Stimulated activated CD8-positive, alpha-beta memory T cell treated with anti-CD3 and anti-CD28 coated beads, Interleukin-2, amount 100 ng/mL, for 48 hours (primary cell): ENCODE measurements at places on chromosomes 12 and 14.

- no peak for DNase-seq
Measured at GRCh38 chr12:22810036-22810435, 185.1 kb downstream of the ETNK1 start.

DNA sequence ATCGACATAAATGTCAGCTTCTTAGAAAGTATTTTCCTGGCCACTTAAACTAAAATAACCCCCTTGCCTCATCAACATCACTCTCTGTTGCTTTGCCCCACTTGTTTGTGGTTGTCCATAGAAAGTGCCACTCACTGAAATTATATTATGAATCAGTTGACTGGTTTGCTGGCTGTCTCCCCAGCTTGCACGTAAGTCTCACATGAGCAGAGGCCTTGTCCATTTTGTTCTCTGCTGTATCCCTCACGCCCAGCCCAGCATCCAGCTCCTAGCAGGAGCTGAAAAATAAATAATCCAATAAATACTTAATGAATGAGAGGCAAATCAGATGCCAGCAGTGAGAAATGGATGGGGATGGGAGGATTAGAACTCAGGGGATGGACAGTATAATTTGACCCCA lies 159.3 kb downstream of the KSR2 start:
- DNase-seq, result no peak

DNA sequence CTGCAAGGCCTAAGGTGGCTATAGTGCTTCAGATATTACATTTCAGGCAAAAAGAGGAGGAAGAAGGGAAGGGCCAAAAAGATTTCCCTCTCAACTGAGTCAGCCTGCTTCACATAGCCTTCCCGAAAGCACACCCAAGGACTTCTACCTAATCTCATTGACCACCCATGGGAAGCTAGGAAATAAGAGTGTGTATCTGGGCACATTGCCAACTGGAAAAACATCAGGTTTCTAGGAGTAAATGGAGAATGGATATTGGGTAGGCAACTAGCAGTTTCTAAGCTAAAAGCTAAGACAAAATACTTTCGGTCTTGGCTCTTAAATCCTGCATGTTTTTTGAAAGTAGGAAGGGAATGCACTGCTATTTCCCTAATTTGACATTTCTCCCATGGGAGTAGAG lies 221.7 kb upstream of the GRIP1 start:
- DNase-seq, result no peak

- DNase-seq, result no peak
Measured at GRCh38 chr14:38065106-38065762, 142.5 kb upstream of the SSTR1 start.

DNA sequence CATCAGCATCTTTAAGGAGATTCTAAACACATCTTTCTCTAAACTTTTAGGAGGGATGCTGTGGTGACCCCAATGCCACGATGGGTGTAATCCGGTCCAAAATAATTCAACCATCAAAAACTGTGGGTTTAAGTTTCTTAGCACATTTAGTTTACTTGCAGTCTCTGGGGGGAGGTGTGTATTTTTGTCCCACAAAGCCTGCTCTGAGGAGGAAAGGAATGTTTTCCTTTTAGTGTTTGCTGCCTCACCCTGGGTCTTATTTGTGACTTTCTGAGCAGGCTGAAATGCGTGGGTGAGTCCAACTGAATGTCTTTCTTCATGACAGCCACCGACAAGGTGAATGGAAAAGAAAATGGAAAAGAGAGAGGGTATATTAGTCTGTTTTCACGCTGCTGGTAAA lies 1324.7 kb downstream of the AACS start:
- no peak for DNase-seq

- DNase-seq, result no peak
Measured at GRCh38 chr14:92564344-92565039, 50.9 kb downstream of the RIN3 start.

GRCh38 chr14:95440496-95440895 lies 76.0 kb downstream of the SYNE3 start:
- no peak for DNase-seq

DNA sequence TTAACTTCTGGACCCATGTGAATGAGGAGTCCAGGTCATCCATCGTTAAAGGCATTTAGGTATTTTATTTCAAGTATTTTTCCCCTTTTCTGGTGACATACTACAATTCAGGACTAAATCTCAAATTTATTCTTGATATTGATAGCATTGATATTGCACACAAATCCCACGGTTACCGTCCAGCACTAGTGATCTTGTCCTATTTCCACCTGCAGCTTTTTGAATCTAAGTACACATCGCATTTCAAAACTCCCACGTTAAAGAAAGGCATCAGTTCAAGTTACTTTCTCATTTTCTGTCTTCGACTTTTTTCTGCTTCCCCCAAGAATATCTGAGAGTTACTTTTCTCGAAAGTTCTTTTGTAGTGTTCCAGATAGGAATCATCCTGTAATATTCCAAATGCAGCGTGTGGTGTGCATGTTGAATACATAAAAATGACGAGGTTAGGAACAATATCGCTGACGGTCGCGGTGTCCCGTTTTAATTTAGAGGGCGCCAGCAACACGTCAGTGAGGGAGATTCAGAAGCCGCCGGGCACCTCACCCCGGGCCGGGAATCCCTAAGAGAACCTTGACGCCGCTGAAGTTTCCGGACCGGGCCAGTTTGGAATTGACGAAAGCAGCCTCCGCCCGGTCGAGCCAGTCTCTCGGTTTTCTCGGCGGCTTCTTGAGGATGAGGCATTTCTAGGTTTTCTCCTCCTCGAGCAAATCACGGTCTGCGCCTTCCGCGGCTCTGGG lies 569 bp upstream of the RGS6 start:
- no peak for DNase-seq

GRCh38 chr14:69331206-69331605 lies 66.9 kb downstream of the ERH start:
- no peak for DNase-seq

DNA sequence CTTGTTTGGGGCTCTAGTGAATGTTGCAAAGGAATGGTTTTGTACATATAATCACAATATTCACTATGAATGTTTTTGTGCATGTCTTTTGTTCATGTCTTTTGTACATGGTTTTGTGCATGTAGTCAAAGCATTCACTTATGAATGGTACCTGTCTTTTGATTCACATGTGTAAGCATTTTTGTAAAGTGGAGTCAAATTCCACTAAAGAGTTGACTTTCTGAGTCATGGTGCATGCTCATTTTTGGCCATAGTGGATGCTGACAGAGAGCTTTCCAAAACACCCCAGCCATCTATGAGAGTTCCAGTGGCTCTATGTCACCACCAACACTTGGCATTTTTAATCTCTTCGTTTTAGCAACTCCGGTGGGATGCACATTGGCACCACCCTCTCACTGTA lies 1185.9 kb upstream of the TMEM132C start:
- no peak for DNase-seq

GRCh38 chr14:21026274-21026987 lies 1.6 kb upstream of the NDRG2 start:
- no peak for DNase-seq

DNA sequence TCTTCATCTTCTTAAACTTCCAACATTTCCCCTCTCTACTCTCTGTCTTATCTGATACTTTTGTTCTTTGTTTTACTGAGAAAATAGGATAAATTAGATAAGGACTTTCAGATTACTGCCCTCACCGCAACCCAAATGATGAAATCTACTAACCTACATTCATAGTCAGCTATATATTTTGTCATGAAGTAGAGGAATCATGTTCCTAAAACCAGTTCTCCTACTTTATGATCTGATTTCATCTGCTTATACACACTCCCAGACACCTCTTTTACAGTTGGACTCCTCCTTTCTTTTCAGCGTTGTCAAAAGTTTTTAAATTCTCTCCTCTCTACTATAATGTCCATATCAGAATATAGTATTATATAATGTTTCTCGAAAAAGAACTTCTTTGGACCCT lies 29.7 kb downstream of the MGAT4C start:
- DNase-seq, result no peak

DNA sequence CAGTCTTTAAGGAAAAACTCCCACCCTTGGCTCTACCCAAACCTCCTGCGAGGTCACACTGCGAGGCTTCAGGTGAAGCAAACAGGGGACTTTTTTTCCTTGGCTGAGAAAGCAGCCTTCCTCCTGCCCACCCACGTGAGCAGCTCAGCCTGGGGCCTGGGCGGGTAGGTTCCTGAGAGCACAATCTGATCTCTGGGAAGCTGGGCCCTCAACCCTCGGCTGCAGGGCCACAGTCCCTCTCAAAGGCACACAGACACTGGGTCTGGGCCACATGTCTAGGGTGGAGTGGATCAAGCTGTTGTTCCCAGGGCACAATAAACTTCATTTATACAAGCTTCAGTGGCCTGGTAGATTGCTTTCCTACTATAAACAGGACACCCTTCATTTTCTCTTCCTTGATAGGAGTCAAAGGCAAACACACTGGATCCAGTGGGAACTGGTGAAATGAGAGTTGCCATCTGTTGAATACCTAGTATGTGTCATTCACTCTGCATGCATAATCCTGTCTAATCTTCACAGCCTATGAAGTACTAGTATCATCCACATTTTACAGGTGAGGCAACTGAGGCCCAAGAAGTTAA lies 41.3 kb upstream of the PNMA1 start:
- DNase-seq, result no peak

DNA sequence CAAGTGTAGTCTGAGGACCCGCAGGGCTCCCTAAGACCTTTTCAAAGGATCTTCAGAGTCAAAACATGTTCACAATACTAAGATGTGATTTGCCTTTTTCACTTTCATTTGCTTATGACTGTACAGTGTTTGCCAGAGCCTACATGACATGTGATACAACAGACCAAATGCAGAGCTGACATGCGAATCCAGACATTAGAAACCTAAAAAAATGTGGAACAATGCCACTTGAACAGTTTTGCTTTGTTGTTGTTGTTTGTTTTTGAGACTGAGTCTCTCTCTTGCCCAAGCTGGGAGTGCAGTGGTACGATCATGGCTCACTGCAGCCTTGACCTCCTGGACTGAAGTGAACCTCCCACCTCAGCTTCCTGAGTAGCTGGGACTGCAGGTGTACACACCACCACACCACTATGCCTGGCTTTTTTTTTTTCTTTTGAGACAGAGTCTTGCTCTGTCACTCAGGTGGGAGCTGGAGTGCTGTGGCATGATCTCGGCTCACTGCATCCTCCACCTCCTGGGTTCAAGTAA lies 5.3 kb upstream of the RAB35 start:
- no peak for DNase-seq
